ENCODE measurements at places on chromosomes 7 and 10.
A peak's percentile ranks its signal among the peaks of the same experiment; 100 is the strongest.

DNA sequence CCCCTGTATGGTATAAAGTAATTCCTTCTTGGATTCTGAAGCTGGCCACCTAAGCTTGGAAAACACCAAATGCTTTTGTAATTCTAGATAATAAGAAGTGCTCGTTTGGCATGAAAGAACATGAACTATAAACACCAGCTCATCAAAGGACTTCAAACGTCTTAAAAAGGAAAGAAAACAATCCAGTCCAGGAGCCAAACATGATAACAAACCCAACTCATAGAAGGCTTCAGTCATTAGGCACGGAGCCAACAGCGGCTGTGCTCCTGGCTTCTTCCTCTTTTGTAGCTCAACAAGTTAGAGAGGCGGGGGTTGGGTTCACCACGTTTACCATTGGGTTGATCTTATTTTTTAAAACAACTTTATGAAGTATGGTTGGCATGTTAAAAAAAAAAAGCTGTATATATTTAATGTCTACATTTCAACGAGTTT lies 56.4 kb upstream of the ECHDC3 start:
- peak; percentile 33 for DNase-seq

GRCh38 chr7:13834328-13834761 lies 155.1 kb downstream of the ETV1 start:
- no peak for DNase-seq

DNA sequence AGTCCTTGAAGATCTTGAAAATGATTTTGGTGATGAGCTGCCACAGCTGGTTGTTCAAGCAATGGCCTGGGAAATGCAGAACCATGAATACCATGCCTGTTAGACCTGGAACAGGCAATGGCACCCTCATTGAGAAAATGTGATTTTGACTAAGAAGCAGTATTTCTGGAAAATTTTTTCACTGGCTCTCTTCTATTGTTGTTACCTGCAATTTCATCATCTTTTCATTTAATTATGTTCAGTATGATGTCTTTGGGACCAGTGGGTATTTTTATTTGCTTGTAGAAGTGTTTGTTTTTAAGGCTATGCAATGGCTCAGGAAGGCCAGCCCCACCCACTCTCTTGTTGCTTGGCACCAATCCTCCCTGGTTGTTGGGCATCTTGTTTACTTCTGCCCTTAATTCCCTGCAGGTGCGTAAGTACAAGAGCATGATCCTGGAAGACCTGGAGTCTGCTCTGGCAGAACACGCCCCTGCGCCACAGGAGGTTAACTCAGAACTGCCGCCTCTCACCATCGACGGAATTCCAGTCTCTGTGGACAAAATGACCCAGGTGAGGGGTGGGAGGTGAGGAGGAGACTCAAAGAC lies 78.6 kb downstream of the NRF1 start:
- DNase-seq: no peak

DNA sequence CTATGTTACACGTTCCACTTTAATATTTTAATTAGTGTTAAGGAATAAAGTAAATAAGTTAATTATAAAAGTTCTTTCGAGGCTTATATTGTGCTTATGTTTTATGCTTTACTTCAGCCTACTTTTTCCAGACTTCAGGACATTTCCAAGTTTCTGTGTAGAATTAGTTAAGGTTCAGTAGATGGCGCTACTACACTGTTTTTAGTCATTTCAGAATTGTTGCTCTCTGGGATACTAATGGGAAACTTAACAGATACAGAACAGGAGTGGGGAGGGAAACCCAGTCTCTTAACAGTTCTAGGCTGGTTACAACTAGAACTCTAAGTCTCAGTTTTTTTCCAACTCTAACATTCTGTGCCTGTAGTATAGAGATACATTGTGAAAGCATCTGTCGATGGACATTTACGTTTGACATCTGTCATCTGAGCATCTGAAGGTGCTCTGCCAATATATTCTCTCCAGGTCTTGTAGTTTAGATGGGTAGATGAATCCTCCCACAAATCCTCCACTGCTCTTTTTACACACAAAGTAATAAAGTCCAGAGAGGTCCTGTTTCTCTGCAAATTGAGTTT lies 56.8 kb upstream of the FAM171A1 start:
- peak; percentile 55 for DNase-seq

DNA sequence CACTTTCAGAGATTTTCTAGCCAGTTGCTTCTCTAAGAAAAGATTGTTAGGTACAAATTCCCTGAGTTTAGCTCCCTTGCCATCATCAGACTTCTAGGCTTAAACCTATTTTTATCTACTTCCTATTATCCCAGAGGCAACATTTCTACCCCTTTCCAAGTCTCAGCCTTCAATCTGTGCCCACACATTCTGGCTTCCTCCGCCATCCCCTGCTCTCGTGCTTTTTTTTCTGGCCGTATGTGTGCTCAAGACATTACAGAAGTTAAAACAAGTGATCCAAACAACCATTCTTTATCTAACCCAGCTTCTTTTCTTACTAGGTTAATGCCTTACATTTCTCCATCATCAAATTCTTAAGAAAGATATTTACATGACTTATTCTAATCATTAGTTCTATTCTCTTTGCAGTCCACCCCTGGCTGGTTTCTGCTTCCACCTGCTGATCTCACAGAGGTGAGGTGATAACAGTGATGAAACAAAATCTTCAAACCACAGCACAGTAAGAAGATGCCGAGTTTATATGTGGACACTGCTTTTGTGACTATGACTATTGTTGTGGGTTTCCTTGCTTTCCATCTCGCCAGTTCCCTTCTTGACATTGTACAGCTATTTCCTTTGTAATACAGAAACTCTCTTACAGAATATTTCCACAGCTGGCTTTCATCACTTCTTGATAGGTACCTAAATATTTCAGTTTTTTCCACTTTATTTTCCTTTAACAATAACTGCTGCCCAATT lies 18.3 kb upstream of the CDK6 start:
- DNase-seq: no peak

- peak; percentile 48 for DNase-seq
Observed at GRCh38 chr10:99695761-99696160, 36.2 kb downstream of the COX15 start.

DNA sequence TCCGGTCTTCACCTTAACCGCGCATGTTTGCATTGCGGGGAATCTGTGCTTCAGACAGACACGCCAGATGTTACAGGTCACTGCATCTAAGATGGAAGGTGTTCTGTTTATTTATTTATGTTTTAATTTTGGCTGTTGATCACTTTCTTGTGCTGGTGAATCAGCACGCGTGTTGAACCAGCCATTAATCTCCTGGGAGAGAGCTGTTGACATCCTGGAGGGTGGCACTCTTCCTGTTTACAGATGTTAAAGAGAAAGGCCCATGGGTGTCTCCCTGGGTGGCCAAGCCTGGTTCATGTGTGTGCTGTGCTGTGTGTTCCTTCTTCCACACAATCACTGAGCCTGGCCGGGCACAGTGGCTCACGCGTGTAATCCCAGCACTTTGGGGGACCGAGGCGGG lies 355.3 kb downstream of the PAXIP1 start:
- no peak for DNase-seq

GRCh38 chr10:119439922-119440321 lies 102.6 kb downstream of the RGS10 start:
- DNase-seq: no peak

DNA sequence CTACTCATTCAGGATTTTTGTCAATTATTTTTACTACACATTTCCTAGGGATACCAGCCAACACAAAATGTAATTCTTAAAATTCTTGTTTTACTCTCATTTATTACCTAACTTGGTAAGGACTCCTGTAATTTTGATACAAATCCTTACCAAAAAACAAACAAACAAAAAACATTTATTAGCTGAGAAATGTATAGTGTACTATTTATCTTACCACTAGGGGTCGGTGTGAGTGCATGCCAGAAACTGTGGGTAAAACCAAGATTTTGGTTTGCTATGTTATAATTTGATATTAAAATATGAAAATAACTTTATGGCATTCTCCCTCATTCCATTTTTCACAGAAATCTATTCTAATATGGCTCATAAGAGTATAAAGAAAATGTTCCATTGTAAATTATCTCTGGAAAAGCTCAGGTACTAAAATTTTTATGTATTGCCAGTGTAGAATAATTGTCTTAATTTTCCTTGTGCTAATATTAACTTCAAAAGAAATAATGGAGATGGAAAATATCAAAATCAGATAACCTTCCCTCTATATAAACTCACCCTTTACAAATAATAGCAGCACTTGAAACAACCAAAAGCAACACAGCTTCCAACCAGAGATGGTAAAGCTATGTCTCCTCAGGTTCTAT lies 290.8 kb upstream of the PCDH15 start:
- DNase-seq: no peak

DNA sequence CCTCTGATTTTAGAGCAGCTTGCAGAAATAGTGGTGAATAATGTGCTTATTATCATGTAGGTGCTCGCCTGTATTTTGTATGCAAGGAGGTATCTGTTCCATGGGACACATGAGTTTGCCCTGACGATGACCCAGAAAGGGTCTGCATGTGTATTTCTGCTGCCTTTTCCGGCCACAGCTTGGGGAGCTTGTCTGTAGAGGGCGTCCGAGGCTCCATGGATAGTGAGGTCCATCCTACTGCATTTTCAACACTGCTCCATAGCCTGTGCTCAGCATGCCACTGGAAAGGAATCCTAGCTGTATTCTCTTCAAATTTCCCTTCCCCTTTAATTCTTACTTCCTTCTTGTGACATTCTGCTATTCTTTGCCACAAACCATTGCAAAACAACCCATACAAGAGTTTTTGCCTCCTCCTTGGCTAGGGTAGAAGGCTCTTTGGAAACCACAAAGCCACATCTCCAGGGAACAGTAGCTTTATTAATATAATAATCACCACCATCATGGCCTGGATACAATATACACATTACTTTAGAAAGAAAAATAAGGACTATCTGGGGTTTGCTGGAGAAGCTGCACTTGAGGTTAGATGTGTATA lies 127.7 kb downstream of the DYNC1I1 start:
- DNase-seq: no peak

DNA sequence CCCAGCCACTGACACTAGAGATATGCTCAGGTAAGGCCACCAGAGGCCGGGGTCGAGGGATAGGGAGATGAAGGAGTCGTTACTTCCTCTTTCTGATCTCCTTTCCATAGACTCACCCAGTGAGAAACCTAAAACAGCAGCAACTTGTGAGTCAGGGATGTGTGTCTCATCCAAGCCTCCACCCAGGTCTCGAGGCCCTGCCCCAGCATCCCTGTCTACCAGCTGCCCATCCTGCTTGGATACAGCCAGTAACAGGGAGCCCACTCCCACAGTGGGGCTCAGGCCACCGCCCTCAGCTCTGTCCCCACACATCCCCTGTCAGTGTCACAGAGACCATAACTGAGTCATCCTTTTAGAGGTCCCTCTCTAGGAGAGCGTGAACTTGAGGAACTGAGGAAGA lies 49.6 kb upstream of the CHST15 start:
- no peak for DNase-seq

GRCh38 chr7:18426564-18427226 lies 68.9 kb upstream of the HDAC9 start:
- peak; percentile 65 for DNase-seq

- peak; percentile 93 for DNase-seq
Observed at GRCh38 chr7:151491859-151492258, 27.8 kb downstream of the RHEB start.

GRCh38 chr10:13526948-13527863 lies 1.6 kb downstream of the BEND7 start:
- DNase-seq: peak; percentile 83

DNA sequence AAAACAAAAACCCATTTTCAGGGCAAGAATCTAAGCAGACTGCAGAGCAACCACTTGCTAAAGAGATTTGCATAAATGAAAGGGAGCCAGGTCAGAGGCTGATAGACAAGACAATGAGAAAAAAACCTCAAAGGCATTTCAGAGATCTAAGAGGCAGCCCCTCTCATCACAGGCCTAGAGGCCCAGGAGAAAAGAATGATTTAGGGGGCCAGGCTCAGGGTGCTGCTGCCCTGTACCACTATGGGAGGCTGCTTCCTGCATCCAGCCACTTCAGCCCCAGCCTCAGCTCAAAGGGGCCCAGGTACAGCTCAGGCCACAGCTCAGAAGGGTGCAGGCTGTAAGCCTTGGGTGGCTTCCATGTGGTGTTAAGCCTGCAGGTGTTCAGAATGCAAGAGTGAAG lies 3.7 kb upstream of the DNAJC12 start:
- no peak for DNase-seq

DNA sequence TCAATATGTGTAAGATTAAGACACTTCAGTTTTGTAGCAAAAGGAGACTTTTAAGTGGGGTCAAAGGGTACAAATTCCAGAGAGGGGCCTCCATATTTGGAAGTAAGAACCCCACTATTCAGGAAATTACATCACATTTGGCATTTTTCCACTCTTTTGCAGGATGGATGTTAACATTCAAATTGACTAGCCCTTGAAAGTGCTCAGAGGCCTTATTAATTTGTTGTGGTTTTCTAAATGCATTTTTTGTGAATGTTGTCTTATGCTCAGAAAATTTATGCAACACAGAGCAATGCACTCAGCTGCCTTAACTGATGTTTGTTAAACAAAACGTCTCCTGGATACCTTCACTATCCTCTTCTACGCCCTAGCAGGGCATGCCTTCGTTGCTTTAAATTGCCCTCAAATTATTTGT lies 50.9 kb upstream of the PDLIM1 start:
- peak; percentile 83 for DNase-seq

GRCh38 chr7:27739301-27739908 lies 557 bp upstream of the TAX1BP1 start:
- DNase-seq: peak; percentile 16

- no peak for DNase-seq
Observed at GRCh38 chr10:3746634-3747033, 38.4 kb downstream of the KLF6 start.

DNA sequence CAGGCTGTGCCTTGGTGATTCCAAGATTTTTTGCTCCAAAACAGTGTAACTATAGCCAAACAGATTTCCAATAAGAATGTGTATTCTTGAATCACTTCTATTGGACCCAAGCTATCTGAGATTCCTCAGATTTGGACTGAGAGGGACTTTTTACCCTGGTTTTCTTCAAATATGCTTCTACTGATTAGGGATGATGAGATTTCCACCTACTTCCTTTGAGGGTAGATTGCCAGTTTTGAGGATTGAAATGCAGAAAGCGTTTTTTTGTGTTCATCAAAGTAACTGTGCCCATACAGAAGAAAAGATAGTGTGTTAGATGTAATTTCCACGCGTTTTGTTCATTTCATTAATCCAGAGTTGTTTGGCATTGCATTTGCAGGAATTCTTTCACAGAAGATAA lies 144.9 kb downstream of the CPED1 start:
- no peak for DNase-seq

Data from EL (cell line).